Fibroblast of skin of right biceps (primary cell): ENCODE measurements at places on chromosomes 1 and 21.

DNA sequence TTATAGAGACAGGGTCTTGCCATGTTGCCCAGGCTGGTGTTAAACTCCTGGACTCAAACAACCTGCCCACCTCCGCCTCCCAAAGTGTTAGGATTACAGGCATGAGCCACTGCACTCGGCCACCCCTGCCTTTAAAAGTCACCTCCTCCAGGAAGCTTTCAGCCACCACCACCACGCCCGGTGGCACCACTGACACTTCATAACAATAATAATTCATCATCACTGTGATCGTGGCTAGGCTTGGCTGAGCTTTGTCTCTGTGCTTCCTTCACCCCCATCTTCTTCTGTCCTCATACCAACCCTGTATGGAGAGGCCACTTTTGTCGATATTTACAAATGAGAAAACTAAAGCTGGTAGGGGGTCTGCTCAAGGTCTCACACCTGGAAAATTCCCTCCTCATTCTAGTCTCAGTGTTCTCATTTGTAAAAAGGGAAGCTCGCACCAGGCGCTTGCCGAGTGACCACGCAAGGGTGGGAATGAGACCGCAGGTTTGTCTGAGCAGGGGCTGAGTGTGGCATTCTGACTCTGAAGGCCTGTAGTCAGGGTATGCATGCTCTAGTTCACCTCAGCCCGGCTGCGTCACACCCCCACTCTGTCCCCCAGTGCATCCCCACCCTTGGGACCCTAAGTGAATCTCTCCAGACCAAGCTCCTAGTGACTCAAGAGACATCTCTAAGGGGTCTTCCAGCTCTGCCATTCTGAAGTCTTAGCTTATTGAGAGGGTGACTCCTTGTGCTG lies 12.9 kb upstream of the EPHA2 start:
- no peak for DNase-seq

GRCh38 chr1:116870300-116870699 lies 39.4 kb upstream of the PTGFRN start:
- no peak for DNase-seq

DNA sequence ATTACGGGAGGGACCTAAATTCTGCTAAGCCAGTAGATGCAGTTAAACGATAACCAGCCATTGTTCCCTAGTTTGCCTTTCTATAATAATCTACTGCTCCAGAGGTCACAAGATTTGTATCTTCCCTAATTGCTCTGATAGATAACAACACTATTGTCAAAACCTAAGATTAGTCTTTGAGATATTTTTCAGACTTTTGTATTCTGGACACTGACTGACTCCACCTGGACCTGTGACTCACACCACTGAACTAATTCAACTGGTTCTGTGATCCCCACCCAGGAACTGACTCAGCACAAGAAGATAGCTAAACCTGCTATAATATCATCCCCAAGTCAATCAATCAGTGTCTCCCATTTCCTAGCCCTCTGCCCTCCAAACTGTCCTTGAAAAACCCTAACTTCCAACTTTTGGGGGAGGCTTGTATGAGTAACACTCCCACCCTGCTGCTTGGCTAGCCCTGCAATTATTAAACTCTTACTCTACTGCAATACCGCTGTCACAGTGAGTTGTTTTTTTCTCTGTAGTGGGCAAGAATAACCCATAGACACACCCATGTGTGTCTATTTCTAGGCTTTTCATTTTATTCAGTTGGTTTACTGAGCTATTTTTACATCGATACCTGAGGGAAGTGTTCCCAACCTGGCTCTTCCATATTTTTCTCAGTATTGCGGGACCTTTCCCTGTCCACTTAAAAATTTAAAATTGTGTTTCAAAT lies 11.2 kb downstream of the KIFAP3 start:
- no peak for DNase-seq

- peak; percentile 31 for DNase-seq
Measured at GRCh38 chr1:59198564-59198963, 98.3 kb upstream of the FGGY start.

DNA sequence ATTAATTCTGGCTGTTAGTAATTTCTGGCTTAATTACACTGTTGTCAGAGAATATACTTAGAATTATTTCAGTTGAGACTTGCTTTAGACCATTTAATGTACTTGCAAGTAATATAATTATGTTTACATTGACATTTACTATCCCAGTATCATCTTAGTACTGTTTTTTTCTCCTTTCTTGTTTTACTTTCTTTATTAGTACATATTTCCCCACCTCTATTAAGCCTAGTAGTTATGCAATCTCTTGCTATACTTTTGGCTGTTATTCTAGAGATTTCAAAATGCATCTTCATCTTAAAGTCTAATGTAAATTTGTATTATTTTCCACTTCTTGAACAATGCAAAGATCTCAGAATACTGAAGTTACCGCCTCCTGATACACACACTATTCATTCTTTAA lies 24.4 kb downstream of the BRWD1 start:
- no peak for DNase-seq

DNA sequence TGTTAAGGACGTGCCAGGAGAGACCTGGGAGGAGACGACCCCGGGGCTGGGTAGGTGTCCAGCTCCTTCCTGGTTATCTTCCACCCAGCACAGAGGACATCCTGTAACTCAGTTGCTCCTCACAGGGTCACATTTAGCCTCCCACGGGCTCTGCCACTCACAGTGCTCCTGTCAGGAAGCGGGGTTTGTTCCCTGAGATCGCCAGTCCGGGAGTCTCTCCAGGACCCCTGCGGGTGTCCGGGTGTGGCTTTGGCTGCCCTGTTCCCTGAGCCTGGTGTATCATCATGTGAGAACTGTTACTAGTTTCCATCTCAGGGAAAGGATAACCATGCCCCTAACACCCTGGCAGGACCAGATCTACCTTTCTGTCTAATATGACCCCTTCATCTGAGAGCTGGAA lies 158.2 kb upstream of the RUNX1 start:
- no peak for DNase-seq
